ENCODE measurements at places on chromosomes 6 and 20.

DNA sequence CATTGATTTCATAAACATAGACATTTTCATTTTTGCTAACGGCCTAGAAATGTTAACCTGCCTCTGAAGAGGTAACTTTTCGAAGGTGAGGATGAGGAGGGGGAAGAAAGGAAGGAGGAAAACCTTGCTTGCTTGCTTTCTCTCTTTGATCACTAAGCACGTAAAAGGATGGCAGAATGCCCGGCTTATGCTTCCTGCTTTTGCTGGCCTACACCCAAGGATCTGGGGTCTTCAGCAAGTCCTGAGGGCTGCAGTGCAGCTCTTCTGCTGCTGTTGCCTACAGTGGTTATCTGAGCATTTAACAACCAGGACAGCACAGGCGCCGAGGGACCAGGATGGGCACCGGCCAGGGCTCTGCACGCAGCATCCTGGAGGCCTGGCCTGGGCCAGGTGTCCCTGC lies 150.8 kb upstream of the TAB2 start:
- DNase-seq, result no peak

DNA sequence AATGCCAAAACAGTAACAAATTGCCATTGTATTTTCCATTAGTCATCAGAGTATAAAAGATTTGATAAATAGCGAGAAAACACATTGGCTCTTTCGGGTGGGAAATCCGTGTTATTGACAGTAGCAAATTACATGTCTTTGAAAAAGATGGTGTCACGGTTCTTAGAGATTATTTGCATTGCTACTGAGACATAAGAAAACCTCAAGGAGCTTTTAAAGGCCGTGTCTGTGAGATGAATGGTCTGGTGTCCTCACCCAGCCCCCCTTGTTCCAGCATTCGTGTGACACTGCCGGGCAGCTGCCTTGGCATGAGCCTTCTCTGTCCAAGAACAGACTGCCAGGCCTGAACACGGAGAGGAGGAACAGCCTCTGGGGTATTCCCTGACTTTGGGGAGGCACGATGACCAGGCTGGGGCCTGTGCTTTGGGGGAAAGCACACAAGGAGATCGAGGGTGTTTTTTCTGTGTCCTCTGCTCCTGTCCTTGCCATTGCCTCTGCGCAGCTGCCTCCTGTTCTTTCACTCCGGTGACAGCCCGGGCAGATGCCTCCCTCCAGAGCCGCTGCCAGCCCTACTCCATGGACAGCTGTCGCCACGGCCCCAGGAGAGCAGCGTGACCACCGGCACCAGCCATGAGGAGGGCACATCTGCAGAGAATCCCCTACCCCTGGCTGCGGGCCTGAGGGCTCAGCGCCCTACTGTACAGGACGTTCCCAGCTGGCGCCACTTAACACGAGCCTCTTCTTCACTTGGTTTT lies 167.7 kb upstream of the CDYL start:
- no peak for DNase-seq

GRCh38 chr6:74705451-74705850 lies 500.4 kb downstream of the COL12A1 start:
- DNase-seq, result no peak

GRCh38 chr20:64256282-64256935 lies 861 bp downstream of the PCMTD2 start:
- DNase-seq, result no peak

DNA sequence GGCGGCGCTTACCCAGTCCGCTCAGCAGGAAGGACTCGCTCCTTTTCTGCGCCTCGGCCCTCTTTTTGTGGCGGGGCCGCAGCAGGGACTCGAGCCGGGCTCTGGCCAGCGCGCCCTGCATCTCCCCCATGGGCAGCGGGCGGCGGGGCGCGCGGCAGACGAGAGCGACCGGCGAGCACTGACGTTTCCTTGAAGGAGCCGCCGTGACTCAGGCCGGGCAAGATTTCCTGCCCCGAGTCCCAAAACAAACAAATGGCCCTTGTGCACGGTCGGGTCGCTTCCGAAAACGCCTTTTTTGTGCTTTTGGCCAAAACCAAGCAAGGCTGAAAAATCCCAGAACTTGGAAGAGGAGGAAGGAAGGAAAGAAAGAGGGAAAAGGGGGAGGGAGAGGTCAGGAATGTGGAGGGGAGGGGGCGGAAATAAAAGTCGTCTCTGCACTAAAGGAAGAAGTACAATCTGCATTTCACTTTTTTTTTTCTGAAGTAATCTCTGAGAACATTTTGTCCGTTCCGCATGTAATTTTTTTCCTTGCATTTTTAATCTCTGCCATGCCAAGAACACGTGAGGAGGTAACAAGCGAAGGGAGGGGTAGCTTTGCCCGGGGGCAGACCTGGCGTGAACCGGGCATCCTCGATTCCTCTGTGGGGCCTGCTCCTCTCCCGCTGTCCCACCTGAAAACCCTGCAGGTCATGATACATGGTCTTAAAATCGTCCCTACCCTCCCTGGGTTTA lies 123.3 kb upstream of the SLC2A12 start:
- no peak for DNase-seq

Measured in stimulated activated CD4-positive, alpha-beta T cell treated with anti-CD3 and anti-CD28 coated beads, TNF-alpha, amount 100 ng/mL, for 4 hours (primary cell).